ENCODE measurements at places on chromosomes 12 and 14.

- H3K4me1 ChIP-seq, result peaks cover 15% of the 10 kb centered on the region
- DNase-seq, result no peak
- H3K4me3 ChIP-seq, result no peak overlapping the region
- no peaks in the 10 kb centered on the region for H3K36me3 ChIP-seq
- H3K27ac ChIP-seq, result no peak overlapping the region
These were observed 10.9 kb upstream of the LGMN start for GRCh38 chr14:92759300-92759678.

DNA sequence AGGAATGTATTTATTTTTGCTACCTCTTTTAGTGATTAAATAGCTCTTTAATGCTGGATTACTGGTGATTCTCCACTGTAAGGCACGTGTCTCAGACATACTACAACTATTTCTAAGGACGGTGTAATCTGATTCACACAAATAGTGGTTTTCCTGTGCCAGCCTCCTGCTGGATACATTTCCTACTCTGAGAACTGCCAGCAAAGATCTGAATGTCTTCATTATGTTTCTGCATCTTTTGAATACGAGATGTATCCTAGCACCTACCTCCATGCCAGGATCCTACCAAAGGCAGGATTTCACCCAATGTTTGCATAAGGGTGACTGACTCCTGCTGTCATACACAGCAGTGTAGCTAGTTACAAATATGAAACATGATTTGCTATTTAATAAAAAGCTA lies 120.6 kb downstream of the PRICKLE1 start:
- peaks cover 24% of the 10 kb centered on the region for H3K4me1 ChIP-seq
- DNase-seq, result no peak
- no peak overlapping the region for H3K4me3 ChIP-seq
- no peak overlapping the region for H3K27ac ChIP-seq
- H3K36me3 ChIP-seq, result peaks cover 50% of the 10 kb centered on the region

DNA sequence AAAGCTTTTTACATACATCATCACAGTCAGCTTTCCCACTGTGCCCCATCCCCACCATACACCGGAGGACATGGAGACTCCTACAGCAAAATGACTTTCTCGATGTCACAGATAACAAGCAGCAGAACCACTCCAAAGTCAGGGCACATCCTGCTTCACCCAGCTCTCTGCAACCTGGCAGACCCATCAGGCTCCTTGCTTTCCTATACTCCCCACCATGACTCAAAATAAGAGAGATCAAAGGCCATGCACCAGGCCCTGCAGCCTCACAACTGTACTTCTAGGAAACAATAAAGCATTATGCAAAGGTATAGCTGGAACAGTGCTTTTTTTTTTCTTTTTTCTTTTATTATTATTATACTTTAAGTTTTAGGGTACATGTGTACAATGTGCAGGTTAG lies 187.4 kb downstream of the DPF3 start:
- H3K27ac ChIP-seq, result no peak overlapping the region
- H3K4me3 ChIP-seq, result no peak overlapping the region
- H3K4me1 ChIP-seq, result peaks cover 4% of the 10 kb centered on the region
- no peaks in the 10 kb centered on the region for H3K36me3 ChIP-seq

DNA sequence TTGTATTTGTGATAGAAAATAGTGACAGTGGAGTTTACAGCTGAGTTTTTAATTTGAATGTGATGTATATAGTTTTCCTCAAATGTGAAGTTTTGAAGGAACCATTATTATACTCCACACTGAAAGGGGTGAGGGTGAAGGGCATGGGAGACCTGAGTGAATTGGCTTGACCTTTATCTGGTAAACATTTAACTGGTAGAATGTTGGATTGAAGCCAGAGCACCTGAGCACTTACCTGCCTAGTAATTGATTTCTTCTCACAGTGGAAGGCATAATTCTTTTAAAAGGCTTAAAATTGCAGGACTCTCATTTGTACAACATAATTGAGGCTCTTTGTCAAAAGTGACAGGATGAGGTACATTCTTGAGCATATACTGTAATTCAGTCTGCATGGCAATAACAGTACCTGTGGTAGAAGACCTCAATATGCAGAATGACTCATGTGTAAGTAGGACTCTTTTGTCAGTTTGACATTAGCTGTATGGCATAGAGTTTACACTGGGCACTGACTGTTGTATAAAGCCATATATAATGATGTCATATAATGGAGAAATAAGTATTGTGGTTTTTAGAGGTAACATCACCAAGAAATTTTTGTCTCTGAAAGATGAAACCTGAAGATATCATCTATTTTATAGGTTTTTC lies 309.6 kb downstream of the TMTC2 start:
- H3K27ac ChIP-seq, result peak overlapping the region; percentile 75
- peaks cover 24% of the 10 kb centered on the region for H3K4me1 ChIP-seq
- peaks cover 21% of the 10 kb centered on the region for H3K36me3 ChIP-seq
- H3K27me3 ChIP-seq, result no peaks in the 10 kb centered on the region
- DNase-seq, result no peak

DNA sequence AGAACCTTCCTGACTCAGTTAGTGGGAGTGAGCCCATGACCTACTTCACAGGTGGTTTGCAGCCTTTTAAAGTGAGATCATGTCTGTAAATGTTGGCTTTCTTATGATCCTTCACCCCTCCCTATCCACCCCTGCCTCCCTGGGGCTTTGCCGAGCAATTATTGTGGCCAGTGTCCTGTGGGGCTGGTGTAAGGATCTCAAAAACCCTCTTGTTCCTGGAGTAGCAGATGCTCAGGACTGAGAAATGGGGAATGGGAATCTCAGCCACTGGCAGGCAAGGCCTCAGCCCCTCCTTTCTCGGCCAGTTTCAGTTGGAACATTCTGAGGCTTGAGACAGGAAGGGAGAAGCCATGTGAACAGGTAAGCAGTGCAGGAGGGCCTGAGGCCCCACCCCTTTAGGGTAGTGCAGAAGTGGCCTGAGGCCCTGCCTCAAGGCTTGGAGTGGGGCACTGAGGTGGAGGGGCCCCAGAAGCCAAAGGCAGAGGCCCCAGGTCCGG lies 53.8 kb downstream of the PLEKHG3 start:
- H3K36me3 ChIP-seq, result no peaks in the 10 kb centered on the region
- H3K4me3 ChIP-seq, result no peak overlapping the region
- H3K27me3 ChIP-seq, result peaks cover 32% of the 10 kb centered on the region
- peaks cover 49% of the 10 kb centered on the region for H3K4me1 ChIP-seq
- H3K27ac ChIP-seq, result peak overlapping the region; percentile 90

DNA sequence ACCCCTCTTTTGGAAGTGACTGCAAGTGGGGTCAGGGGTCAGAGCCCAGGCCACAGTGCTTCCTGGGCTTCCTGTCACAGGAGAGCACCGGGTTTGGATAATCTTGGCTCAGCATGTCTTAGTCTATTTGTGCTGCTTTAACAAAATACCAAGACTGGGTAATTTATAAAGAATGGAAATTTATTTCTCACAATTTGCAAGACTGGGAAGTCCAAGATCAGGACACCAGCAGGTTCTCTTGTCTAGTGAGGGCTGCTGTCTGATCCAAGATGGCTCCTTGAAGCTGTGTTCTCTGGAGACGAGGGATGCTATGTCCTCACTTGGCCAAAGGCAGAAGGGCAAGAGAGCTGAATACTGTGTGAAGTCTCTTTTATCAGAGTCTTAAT lies 74.1 kb downstream of the RIN3 start:
- no peaks in the 10 kb centered on the region for H3K36me3 ChIP-seq
- H3K4me3 ChIP-seq, result no peak overlapping the region
- H3K27me3 ChIP-seq, result no peaks in the 10 kb centered on the region
- DNase-seq, result no peak
- H3K27ac ChIP-seq, result no peak overlapping the region
- H3K4me1 ChIP-seq, result no peaks in the 10 kb centered on the region

DNA sequence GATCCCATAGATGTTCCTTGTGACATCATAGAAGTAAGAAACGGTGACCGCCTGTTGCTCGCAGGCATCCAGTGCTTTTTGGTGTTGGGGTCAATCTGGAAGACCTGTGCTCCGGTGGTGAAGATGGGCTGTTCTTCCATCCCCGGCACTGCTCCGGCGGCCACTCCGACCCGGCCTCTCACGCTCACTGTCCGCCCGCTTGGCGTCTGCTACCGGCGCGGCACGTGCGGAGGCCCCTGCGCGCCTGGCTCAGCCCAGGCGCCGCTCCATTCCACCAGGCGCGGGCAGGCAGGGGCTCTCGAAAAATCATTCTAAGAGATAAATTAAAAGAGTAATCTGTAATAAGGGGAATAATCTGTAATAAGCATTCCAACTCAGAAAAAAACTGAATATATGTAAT lies 934.5 kb downstream of the TMEM121 start:
- H3K4me3 ChIP-seq, result no peak overlapping the region
- peaks cover 2% of the 10 kb centered on the region for H3K36me3 ChIP-seq
- no peak overlapping the region for H3K27ac ChIP-seq
- DNase-seq, result no peak
- H3K4me1 ChIP-seq, result no peaks in the 10 kb centered on the region
- no peaks in the 10 kb centered on the region for H3K27me3 ChIP-seq

DNA sequence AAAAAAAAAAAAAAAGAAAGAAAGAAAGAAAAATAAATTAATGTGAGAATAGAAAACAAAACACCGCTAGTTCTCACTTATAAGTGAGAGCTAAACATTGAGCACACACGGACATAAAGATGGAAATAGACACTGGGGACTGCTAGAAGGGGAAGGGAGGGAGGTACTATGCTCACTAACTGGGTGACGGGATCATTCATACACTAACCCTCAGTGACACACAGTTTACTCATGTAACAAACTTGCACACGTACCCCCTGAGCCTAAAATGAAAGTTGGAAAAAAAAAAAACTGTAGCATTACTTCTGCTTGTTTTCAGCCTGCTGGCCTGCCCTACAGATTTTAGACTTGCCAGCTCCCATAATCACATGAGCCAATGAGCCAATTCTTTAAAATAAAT lies 10.5 kb upstream of the PRMT5 start:
- H3K36me3 ChIP-seq, result peaks cover 10% of the 10 kb centered on the region
- H3K4me1 ChIP-seq, result no peaks in the 10 kb centered on the region
- H3K27ac ChIP-seq, result no peak overlapping the region

DNA sequence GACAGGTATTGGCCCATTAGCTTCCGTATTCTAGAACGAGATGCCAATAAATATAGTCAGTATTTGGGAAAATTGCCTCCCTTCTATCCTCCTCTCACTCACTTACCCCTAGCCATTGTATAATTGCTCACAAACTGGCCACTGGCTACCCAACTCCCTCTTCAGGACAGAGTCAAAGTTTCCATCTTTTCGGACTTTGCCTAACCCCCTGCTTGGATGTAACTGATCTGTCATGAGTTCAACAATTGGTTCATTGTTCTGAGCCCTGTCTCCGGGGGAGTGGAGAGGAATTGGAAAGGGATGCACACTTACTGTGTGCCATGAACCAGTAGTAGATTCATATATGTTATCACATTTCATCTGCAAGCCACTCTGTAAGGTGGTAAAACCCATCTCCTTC lies 12.2 kb downstream of the MYRFL start:
- no peak for DNase-seq
- peak overlapping the region; percentile 21 for H3K27ac ChIP-seq
- H3K27me3 ChIP-seq, result peaks cover 4% of the 10 kb centered on the region
- H3K36me3 ChIP-seq, result no peaks in the 10 kb centered on the region

DNA sequence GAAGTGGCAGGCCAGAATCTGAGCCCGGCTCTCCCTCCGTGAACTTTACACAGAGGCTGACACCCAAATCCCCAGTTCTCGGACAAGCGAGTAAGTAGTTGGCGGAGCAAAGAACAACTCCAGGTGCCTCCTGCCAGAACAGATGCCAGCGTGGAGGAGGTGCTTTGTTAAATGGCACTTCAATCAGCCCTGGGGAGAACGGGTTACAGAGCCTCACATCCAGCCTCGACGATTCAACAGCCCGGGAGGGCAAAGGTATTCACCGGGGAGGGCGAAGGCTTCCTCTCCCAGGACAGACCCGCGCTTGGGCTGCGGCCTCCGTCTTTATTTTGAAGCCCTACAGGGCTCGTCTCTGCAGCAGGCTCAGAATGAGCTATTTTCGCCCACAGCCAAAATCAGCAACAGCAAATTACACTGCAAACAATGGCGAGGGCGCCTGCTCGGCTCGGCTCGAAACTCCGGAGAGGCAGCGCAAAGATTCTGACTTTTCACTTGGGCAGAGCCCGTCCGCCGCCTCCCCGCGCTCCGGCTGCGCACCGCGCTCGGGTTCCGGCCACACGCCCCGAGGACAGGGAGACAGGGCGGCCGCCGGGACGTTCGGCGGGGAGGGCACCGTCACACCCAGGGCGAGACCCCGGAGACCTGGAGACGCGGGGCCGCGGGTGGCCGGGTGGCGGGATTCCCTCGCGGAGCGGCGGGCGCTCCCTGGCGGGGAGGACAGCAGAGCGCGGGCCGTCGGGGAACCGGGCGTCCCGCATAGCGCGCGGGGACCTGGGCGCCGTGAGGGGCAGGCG lies 811 bp downstream of the TMCC3 start:
- peak overlapping the region; percentile 90 for H3K4me3 ChIP-seq
- peak; percentile 59 for DNase-seq
- peaks cover 27% of the 10 kb centered on the region for H3K4me1 ChIP-seq
- H3K27me3 ChIP-seq, result no peaks in the 10 kb centered on the region
- H3K36me3 ChIP-seq, result no peaks in the 10 kb centered on the region

- no peak overlapping the region for H3K4me3 ChIP-seq
- DNase-seq, result no peak
- peaks cover 20% of the 10 kb centered on the region for H3K27me3 ChIP-seq
- peak overlapping the region; percentile 71 for H3K27ac ChIP-seq
These were observed 21.3 kb upstream of the OASL start for GRCh38 chr12:121060149-121061001.

- no peak for DNase-seq
- H3K27me3 ChIP-seq, result peaks cover 90% of the 10 kb centered on the region
- H3K27ac ChIP-seq, result peak overlapping the region; percentile 66
- peak overlapping the region; percentile 54 for H3K4me3 ChIP-seq
- no peaks in the 10 kb centered on the region for H3K36me3 ChIP-seq
These were observed 1.7 kb downstream of the OTX2 start for GRCh38 chr14:56808383-56809269.

All from progenitor cell of endocrine pancreas (in vitro differentiated cells).